NCI-H1694 (cell line): ENCODE measurements at places on chromosomes 1 and 21.

DNA sequence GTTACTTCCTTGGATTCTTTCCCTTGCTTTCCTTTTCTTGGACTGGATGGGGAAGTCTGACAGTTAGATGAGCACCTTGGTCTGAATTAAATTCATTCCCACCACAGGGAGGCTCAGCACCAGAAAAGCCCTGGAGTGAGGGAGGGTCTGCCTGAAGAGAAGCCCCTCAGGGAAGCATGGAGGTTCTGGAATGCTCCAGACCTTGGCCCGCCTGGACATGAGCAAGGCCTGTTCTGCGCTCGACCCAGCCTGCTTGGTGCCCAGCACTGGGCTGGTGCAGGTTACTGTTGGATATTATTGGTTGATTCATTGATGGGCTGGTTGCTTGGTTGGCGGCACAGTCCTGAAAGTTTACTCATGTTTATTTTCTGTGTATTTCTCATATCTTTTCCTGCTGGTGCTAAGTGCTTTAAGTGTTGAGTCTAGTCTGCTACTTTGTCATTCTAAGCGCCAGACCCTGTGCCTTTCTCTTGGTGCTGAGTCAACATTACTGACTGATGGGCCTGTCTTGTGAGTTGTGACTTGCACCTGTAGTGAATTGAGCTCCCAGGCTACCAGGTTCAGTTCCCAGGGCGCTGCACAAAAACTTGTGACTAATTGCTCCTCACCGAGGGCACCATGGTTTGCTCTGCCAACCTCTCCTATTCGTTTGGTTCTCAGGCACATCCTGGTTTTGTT is 538.5 kb downstream of the KIF26B start:
- DNase-seq: no peak

DNA sequence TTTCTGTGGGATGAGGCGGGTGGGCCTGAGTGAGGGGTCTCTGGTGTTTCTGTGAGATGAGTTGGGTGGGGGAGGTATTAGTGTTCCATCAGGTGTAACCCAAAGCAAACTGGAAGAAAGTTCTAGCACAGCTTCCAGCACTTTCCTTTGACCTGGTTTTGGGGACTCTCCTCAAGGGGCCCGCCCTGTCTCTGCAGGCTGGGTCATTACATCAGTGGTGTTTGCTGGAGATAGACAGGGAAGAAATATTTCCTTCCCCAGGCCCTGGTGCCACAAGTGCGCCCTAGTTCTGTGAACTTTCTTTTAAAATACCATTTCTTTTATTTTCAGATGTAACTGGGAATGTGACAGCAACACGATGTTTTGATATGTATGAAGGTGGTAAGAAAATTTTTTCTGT is 16.5 kb upstream of the MX2 start:
- DNase-seq: no peak

- DNase-seq: no peak
These were observed 35.8 kb downstream of the TFF3 start for GRCh38 chr21:42279341-42279871.

DNA sequence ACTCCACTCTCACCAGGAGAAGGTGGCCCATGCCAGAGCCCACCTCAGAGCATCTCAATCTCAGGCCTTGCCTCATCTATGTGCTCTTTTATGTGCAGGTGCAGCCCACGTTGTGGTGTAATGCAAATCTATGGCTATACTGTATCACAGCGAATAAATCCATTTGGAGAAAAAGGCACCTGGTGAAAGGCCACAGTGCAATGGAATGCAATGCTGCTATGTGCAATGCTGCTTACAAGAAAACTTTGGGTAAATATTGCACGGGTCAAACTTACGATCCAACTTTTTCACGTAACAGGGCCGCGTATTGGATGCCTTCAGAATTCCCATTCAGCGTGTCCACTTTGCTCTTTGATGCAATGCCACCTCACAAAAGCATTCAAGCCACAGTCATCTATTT is 13.5 kb downstream of the ZBTB18 start:
- no peak for DNase-seq

- DNase-seq: no peak
These were observed 58.6 kb upstream of the NBPF3 start for GRCh38 chr1:21381354-21381753.

DNA sequence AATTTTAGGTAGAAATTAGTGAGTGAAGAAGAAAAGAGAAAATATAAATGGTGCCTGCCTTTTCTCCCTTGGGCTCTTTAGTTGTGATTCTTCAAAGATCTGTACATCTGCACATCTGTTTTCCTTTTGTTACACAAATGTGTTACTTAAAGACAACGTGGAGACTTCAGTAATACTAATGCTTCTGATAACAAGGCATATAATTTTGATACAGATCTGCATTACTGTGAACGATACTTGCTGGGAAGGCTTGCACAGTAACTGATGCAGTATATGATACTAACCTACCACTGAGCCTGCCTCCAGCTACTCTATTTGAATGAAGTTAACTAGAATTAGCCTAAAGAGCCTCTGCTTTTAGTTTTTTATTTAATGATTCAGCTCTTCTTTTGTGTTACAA is 244.6 kb downstream of the COL11A1 start:
- no peak for DNase-seq

- DNase-seq: no peak
These were observed 10.1 kb upstream of the SESN2 start for GRCh38 chr1:28249013-28249865.

GRCh38 chr1:15543589-15544568 is 17.2 kb downstream of the DNAJC16 start:
- no peak for DNase-seq

DNA sequence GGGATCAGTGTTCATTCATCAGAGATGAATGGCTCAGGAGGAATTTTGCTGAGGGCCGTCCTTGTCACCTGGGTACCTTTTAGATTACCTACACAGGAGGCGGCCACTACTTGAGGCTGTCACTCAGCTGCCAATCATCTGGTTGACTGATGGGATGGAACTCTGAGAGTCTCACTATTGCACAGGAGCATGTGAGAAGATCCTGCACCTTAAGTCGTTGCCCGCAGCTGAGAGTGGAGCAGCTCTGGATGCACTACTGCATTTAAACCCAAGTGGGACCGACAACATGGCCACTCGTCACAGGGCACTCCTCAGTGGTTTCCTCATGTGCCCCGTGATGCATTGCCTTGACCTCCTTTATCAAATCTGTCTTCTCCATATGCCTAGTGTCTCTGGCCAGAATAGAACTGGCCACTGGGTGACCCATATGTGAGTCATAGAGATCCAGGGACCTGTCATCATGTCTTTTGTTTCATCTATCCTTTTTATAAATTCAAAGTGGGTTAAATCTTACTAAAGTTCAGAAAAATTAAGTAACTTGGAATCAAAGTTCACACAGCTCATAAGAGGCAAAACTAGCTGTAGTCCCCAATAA is 165.5 kb downstream of the ZSCAN20 start:
- no peak for DNase-seq

GRCh38 chr1:153025797-153026196 is 5.2 kb upstream of the SPRR1B start:
- DNase-seq: no peak

DNA sequence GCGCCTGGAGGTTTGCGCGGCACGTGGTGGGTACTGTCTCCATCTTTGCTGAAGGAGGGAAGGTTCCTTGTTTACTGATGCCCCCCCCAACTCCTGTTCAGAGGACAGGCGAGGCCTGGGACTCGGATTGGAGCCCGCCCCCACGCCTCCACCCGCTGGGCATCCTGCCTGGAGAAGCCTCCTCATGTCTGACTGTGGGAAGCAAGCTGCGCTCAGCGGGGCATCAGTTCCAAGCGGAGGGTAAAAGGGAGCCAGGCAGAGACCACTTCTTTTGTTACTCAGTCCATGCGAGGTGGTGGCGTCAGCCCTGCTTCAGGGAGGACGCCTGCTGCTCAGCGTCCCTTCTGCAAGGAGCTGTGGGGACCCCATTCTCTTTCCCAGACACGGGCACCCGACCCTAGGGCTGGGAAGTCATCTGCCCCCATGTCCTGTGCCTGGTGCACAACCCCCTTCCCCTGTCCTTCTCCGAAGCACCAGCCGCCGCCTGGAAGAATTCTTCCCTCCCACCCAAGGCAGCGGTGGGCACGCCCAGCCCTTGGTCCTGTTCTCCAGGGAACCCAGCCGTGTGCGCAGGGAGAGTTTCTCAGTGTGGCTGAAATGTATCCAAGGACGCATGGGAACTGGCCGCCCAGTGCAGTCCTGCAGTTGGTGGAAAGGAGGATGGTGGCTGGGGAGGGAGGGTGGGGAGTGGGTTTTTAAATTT is 414.0 kb downstream of the CAMTA1 start:
- DNase-seq: no peak

DNA sequence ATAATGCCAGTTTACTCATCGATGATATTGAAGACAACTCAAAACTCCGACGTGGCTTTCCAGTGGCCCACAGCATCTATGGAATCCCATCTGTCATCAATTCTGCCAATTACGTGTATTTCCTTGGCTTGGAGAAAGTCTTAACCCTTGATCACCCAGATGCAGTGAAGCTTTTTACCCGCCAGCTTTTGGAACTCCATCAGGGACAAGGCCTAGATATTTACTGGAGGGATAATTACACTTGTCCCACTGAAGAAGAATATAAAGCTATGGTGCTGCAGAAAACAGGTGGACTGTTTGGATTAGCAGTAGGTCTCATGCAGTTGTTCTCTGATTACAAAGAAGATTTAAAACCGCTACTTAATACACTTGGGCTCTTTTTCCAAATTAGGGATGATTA is 13.7 kb downstream of the GGPS1 start:
- no peak for DNase-seq

DNA sequence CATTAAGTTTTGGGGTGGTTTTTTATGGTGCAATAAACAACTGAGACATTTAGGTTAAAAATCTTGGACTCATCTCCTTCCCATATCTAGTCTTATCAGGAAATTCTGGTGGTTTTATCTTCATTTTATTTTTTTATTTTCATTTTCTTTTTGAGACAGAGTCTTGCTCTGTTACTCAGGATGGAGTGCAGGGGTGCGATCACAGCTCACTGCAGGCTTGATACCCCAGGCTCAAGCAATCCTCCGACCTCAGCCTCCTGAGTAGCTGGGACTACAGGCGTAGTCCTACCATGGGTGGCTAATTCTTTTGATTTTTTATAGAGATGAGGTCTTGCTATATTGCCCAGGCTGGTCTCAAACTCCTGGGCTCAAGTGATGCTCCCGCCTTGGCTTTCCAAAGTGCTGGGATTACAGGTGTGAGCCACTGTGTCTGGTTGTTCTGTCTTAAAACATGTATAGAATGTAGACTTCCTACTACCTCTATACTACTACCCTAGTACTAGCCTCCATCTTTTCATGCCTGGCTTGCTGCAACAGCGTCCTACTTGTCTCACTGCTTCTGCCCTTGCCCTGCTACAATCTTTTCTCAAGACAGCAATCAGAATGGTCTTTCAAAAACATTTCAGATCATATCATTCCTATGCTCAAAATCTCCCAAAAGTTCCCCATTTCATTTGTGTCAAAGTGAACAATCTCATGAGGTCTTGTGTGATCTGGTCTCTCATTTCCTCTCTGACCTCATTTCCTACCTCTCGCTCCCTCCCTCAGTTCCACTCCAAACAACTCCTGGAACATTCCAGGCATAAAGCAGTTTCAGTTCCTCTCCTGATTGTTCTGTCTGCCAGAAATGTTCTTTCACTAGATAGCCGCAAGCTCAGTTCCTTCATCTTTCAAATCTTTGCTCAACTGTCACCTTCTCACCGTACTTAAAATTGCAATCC is 5.9 kb upstream of the FCGR2A start:
- DNase-seq: no peak

GRCh38 chr1:154846565-154847442 is 23.3 kb downstream of the KCNN3 start:
- peak; percentile 47 for DNase-seq

- no peak for DNase-seq
These were observed 1.5 kb downstream of the RO60 start for GRCh38 chr1:193060938-193061337.

DNA sequence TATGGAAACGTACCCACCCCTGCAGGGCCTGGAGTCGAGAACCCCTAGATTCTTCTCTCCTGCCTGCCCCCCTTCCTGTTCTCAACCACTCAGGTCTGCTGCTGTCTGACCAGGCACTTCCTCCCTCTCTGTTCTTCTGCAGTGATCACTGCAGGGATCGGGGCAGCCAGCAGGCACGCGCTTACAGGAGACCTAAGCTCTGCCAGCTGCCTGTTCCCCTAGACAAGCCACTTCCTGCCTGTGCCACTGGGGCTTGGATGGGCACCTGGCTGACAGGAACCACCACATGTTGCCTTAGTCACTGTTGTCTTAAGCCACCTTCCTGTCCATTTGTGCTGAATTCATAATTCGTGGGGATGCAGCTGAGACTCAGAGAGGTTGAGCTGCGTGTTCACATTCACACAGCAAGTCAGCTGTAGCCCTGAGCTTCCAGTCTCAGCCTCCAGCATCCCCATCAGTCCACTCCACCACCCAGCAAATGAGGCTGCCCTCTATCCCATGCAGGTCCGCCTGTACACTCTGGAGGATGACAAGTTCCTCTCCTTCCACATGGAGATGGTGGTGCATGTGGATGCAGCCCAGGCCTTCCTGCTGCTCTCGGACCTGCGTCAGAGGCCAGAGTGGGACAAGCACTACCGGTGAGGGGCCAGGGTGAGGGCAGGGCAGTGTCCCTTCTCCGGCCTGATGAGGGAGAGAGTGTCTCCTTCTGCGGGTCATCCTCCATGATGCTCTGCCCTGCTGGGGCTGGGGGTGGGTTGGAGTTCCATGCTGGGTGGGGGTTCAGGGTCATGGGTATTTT is 18.6 kb downstream of the FAM151A start:
- no peak for DNase-seq

DNA sequence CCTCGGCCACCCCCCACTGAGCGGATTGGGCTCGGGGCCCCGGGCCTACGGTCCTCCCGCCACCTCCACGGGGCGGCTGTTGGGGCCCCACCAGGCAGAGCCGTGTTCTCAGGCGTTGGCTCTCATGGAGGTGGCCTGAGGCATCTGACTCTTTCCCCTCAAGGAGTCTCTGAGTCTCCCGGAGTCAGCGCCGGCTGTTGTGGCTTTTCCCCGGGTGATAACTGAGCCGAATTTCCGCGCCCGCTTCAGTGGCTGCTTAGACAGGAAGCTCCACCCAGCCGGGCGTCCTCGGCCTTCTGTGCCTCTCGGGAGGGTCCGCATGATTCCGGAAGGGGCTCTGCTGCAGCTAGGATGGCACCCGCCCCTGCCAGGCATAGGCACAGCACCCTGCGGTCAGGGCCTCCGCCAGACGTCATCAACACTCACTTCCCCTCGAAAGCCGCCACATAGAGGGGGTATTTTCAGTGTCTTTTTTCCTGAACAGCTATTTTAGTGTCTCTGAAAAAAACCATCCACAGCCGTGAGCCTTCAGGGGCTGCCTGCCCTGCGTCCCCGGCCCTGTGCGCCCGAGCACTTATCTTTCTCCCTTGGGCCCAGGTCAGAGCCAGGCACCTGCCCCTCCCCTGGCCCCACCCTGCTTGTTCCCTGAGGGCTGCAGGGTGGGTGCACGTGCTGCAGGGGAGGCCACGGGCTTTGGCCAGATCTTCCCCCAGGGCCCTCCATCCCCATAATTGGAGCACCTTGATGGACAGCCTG is 72.9 kb downstream of the SKI start:
- no peak for DNase-seq

GRCh38 chr1:96962751-96963211 is 241.2 kb downstream of the PTBP2 start:
- DNase-seq: no peak
